ENCODE measurements at places on chromosomes 6 and 20.

DNA sequence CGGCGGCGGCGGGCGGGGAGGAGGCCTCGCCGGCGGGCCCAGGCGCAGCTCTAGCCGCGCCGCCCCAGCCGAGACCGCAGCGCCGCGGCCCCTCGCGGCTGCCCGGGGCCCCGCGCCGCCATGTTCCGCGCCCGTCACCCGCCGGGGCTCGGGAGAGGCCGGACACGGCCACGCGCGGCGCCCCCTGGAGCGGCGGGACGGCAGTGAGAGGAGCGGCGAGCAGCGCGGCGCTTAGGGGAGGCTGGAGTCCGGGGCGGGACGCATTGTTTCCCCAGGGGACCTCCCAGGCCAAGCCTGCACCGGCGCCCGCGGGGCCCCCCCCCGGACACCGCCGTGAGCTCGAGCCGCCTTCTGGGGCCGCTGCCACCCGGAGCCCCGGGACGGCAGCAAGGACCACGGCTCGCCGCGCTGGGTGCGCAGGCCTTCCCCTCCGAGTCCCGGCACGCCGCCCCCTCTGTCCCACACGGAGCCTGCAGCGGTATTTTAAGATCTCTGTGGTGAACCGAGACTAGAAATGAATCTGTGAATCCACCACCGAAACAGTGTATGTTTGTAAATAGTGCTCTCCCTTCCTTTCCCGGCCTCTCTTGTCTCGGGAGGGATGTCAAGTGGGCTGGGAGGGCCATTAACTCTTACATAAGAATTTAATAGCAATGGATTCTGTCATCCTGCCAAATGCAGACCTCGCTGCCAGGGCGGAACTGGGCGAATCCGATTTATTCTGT is 424 bp upstream of the KIF13A start:
- DNase-seq, result peak; percentile 34

- DNase-seq, result no peak
Measured at GRCh38 chr6:168887621-168888020, 366.0 kb downstream of the THBS2 start.

DNA sequence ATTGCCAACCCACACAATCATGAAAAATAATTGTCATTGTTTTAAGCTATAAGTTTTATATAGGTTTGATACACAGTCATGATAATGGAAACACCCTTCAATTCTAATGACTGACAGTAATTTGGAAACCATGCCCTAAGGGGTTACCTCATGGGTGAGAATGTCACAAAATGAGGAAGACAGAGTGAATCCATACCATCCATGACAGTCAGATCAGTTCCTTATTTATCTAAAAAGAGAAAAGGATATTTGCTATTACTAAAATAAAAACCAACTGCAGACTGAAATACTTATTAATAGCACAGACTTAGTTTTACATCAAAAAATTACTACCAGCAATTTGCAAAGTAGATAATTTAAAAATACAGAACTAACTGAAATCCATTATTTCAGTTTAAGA is 437.8 kb downstream of the UTRN start:
- no peak for DNase-seq

DNA sequence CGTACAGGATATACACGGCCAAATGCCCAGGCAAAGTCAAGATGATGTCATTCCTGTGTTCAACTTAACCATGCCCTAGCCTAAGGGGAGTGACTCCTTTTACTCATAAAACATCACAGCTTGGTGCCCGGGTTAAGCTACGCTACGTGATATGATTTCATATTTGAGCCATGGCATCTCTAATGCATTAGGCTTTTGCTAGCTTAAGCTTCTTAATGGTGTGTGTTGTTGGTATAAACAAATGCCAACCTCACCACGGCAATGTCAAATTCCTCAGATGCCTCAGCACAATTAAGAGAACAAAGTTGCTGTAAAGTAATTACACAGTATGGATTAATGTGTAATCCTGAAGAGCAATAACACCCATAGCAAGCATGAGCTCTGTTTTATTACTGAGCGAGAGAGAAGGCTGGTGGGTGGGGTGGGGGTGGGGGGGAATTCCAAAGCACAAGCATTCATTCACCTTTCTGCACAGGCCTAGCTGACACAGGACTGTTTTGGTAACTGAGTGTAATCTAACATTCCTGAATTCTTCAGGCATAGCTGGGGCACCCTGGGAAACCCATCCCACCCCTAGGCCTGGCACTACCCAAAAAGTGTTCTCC is 44.7 kb upstream of the CNKSR3 start:
- no peak for DNase-seq

- DNase-seq, result no peak
Measured at GRCh38 chr6:169038691-169039090, 215.0 kb downstream of the THBS2 start.

GRCh38 chr6:14953836-14954235 is 292.0 kb upstream of the JARID2 start:
- no peak for DNase-seq

GRCh38 chr6:167401525-167402194 is 76.8 kb downstream of the TTLL2 start:
- DNase-seq, result no peak

- DNase-seq, result no peak
Measured at GRCh38 chr6:44989391-44989790, 338.7 kb upstream of the RUNX2 start.

DNA sequence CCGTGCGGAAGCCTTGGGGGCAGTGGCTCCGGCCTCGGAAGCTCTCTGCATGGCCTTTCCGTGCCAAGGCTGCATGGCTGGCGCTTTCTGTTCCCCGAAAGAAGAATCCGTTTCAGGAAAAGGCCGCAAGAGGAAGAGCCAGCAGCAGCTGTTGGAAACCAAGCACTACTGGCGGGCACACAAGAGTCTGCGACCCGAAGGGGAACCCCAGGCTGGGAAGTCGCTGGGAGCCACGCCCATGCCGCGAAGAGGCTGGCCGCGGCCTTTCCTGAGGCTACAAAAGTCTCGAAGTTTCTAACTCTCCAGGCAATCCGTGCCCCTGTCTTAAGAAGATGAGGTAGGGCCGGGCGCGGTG is at the start of gene CGAS:
TSS of gene CGAS (minus strand) at position 191 of the 355 bp plus-strand sequence. CDS start at position 75, 116 bp downstream.
- DNase-seq, result peak; percentile 89

DNA sequence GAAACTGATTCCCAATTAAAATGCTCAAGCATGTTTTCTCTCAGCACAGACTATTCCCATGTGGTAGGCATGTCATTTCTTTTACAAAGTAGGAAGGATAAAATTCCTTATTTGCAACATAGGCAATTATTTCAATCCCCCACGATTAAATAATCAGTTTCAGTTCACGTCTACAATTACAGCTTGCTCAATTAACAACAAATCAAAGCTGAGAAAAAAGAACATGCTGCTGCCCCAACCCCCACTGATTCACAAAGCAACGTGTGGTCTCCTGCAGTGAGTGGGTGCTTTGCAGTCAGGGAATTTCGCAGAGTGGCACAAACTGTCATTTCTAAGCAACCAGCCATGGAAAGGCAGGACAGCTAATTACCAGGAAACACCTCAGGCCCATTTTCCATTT is 17.0 kb downstream of the RNASET2 start:
- DNase-seq, result no peak

GRCh38 chr6:79896075-79896449 is 51.3 kb downstream of the ELOVL4 start:
- no peak for DNase-seq

DNA sequence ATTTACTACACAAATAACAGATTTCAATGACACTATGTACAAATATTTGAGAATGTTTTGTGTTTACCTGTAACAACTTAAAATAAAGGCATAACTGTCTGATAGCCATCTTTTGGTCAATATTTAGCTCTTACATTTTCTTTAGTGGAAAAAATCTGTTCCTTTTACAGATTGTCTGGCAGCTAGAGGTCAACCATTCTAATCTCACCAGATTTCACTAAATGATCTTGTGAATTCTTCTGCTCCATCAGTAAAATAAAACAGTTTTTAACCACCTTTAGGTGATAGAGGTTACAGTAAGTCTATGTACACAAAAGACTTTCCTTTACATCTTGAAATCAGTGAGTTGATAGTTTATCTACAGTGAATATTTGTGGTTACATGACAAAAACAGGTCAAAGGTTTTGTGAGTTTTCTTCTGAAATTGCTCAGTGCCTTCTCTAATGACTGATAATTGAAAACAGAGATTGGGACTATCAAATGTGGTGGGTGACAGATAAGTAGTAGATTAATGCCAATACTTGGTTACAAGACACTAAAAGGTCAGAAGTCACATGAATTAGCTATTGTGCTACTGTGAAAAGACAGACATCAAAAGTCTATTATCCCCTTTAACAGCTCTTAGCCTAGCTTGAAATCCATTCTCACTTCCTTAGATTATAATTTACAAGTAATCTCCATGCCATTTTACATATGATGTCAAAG is 47.4 kb downstream of the BMP5 start:
- DNase-seq, result no peak

GRCh38 chr20:14580418-14581074 is 243.1 kb upstream of the FLRT3 start:
- DNase-seq, result no peak

DNA sequence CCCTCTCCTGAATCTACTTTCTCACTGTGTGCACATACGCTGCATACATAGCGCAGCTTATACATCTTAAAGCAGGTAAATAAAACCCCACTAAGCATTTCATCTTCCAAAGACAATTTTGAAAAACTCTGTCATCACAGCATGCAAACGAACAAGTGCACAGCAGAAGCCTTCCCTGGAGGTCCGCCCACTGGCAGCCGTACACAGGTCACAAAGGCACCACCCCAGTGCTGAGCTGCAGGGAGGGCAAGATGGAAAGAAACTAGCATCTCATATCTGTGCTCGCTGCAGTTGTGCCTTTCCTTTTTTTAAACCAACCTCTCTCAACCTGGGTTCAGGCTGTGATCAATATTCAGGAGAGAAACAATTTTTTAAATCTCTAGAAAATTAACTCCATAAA is 73.3 kb downstream of the HUS1B start:
- no peak for DNase-seq

DNA sequence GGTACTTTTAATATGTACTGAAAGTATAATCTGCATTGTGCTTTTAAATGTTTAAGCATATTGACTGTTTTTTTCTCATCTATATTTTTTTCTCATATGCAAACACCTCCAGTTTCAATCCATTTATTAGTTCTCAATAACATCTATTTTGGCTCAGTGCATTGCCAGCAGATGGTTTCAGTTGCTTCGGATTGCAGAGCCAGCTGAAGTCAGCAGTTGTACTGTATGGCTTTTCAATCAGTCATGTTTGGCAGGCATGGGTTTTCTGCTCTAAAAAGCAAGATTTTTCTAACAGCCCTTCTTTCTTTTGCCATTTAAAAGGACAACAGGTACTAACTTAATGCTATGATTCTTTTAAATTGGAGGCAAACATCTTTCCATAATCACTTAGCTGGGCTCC is 121.2 kb downstream of the CD109 start:
- no peak for DNase-seq

- DNase-seq, result no peak
Measured at GRCh38 chr6:48176645-48177308, 65.8 kb upstream of the PTCHD4 start.

DNA sequence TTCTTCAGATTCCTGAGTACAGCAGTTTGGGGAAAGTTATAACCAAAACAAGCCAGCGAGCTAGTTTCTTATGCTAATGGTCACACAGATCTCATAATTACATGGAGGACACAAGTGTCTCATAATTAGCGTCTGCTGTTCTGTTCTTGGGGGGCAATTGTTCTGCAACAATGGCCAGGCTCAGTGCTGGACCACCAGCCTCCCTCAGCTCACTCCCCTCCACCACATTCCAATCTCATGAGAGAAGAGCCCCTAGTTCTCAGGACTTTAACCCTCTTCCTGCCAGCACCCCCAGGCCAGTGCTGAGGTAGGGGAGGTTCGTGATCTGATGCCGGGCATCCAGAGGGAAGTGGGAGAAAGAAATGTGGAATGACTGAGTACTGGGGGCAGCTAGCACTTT is 20.2 kb upstream of the TOX2 start:
- no peak for DNase-seq

DNA sequence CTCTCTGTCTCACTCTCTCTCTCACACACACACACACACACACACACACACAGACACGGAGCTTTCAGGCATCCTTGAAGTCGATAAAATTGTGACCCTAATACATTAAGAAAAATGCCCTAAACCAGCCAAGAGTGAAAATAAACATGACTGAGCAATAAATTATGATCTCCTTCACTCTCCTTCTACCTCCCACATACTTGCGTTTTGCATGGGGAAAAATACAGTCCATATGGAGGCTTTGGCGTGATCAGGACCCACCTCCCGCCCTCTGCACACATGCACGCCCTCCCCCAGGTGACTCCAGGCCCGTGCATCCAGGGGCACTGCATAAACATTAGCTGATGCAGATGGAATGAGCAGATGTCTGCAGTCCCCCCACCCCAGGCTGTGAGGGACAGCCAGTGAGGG is 114.2 kb upstream of the JARID2 start:
- DNase-seq, result no peak

- DNase-seq, result no peak
Measured at GRCh38 chr6:38018755-38019165, 199.2 kb downstream of the ZFAND3 start.

All from CD4-positive, alpha-beta T cell (primary cell).